ENCODE measurements at places on chromosomes 7 and 10. TPM values are rescaled to one million over a fixed set of nuclear protein-coding genes. Genes with fewer than 3 reads are reported as not detected.

- no peak for DNase-seq
Observed at GRCh38 chr10:126062131-126063032, 166.0 kb downstream of the FANK1 start.

FAM171A1 gene
- 1.7 TPM for total RNA-seq

DNA sequence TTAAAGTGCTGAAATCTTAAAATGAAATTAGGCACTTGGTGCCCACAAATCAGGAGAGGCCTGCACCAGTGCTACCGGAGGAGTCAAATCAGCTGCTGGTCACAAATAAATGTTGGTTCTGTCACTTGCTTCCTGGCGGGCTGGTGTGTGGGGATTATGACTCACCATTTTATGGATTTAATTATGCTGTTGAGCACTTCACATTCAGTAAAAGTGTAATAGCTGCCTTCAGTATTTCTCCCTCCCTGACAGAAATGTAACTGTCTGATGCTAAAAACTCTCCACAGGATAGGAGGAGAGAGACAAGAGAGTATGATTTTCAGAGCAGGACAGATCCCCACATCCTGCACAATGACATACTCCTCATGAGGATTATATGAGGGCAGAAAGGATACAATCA is 186.0 kb downstream of the JAZF1 start:
- no peak for DNase-seq

DNA sequence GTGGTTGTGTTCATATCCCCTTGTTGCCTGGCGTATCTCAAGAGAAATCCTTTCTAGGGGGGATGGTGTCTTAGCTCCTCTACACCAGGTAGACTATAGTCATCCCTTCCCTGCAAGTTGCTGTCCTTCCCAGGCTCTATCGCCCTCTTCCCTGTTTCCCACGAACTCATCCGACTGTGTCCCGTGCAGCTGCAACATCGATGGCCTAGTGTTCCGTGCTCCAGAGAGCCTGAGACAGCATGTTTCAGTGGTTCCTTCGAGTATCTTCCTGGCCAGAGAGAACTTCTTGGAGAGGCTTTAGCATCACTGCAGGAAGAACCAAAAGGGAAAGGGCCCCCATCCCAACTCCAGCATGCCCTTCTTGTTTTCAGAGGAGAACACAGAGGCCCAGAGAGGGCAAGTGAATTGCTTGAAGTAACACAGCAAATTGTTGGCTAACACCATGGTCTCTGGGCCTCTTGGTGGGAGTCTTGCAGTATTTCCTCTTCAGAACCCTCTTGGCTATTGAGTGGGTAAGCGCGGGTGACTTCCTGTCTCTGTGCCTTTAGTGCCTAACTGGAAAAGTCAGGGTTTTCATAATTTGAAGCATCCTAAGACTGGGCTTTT is 162.9 kb downstream of the RGS10 start:
- no peak for DNase-seq

PALD1 gene
- total RNA-seq, result 2.1 TPM

CYP17A1 gene
- total RNA-seq, result not detected

DNA sequence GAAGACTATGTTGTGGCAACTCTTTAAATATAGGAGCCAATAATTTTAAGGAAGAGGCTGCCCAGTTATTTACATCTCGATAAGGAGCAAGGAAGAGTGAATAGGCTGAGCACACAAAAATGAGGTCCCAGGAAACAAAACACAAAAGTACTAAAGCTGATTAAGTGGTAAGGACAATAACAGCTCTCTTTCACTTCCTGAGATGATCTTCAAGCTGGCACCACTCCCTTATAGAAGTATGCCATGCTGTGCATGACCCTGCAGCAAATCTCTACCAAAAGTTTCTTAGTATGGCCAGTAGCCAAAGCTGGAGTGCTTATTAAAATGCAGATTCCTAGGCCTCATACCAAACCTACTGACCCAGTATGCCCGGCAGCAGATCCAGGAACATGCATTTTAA is 39.7 kb downstream of the CADPS2 start:
- no peak for DNase-seq

WEE2 gene
- total RNA-seq, result not detected

DNA sequence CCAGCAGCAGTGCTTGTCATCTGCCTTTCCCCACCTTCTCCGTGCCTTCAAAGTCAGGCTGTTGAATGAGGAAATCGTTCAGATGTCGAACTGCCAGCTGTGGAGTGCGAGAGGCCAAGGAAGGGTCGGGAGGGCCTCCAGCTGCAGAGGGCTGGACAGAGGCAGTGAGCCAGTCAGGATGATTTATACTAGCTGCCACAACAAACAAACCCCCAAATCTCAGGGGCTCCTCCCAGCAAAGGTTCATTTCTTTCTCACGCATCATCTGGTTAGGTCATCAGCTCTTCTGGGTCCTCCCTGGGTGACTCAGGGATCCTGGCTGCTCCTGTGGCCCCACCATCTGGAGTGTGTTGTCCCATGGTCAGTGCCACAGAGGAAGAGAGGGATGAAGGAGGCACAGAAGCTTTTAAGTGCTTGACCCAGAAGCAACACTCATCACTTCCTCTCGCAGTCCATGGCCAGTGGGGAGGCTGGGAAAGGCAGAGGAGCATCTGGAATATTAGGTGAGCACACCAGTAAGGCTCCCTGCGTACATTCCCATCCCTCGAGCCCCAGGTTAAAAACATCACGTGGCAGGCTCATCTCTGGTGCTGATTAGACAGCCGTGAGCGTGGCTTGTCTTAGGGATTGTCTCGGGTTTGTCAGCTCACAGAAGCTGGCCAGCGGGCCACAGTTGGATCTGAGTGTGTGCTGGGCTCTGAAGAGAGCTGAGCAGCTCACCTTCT is 140.7 kb downstream of the RGS10 start:
- no peak for DNase-seq

DNA sequence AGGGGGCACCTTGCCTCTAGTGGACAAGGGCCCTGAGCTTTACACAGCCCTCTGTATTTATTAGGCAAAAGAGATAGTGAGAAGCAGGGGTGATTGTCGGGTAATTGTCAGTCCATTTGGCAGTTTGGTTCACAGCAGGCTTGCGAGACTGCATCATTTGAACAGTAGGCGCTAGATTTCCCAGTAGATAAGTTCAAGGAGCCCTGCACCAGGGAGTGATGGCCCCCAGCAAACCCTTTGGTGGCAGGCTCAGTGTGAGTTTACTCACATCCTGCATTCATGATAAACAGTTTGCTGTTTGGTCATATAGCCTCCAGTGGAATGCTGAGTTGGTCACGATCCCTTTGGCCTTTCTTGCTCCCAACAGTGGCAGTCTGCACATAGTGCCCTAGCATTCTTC is 59.4 kb downstream of the MARCHF5 start:
- no peak for DNase-seq

GRCh38 chr10:59633063-59633462 is 76.6 kb downstream of the SLC16A9 start:
- no peak for DNase-seq

- DNase-seq, result peak; percentile 89
Observed at GRCh38 chr7:155738652-155739537, 73.4 kb downstream of the SHH start.

ZNF467 gene
- 0.21 TPM for total RNA-seq

GRCh38 chr10:21692916-21693315 is 158.9 kb downstream of the MLLT10 start:
- DNase-seq, result no peak

GRCh38 chr7:94056796-94057207 is 52.6 kb upstream of the BET1 start:
- no peak for DNase-seq

SPDYE8 gene
- total RNA-seq, result not detected

ORAI2 gene
- total RNA-seq, result 49.8 TPM

GRCh38 chr7:101501351-101501750 is 127.7 kb downstream of the MYL10 start:
- no peak for DNase-seq

METTL27 gene
- total RNA-seq, result 1.3 TPM

OGDHL gene
- 0.89 TPM for total RNA-seq

GRCh38 chr7:2017914-2018568 is 214.7 kb downstream of the MAD1L1 start:
- DNase-seq, result no peak

- DNase-seq, result no peak
Observed at GRCh38 chr7:73892003-73892999, 31.3 kb downstream of the TMEM270 start.

BLNK gene
- not detected for total RNA-seq

DNA sequence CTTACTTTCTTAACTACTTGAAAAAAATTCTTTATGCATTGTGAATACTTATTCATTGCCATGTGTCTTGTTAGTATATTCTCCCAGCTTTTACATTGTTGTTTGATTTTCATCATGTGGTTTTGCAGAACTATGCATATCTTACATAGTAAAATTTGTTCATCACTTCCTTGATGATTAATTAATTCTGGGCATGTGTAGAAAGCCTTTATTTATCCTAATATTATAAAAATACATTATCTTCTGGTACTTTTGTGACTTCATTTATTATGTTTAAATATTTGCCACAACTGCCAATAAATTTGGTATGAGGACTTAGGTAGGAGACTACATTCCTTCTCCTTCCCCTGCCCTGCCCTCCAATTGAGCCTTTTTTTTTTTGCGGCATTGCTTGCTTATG is 166.0 kb upstream of the ZNF32 start:
- no peak for DNase-seq

THNSL1 gene
- 4.2 TPM for total RNA-seq

SNX10 gene
- 42.1 TPM for total RNA-seq

GRCh38 chr7:158631574-158632195 is 44.1 kb upstream of the PTPRN2 start:
- no peak for DNase-seq

GRCh38 chr7:48636391-48637015 is 287.8 kb upstream of the CDC14C start:
- DNase-seq, result no peak

TFPI2 gene
- not detected for total RNA-seq

AKR1B1 gene
- total RNA-seq, result 107 TPM

- DNase-seq, result no peak
Observed at GRCh38 chr7:155570991-155571390, 24.6 kb upstream of the CNPY1 start.

DNA sequence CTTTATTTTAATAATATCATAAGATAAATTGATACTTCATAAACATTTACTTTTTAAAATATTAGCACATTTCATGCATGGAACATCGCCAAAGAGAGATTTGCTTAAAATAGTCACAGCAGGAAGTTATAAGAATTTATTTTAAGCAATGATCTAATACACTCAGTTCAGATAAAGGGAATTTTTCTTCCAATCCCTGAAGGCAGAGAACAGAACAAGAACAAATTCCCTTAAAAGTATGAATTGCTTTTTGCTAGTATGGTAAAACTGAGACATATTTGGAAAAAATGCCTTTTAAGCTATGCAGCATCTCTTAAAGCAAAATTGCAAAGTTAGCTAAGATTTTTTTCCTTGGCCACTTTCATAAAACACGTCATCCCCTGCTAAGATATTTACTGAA is 91.0 kb downstream of the SEMA3D start:
- DNase-seq, result no peak

DNA sequence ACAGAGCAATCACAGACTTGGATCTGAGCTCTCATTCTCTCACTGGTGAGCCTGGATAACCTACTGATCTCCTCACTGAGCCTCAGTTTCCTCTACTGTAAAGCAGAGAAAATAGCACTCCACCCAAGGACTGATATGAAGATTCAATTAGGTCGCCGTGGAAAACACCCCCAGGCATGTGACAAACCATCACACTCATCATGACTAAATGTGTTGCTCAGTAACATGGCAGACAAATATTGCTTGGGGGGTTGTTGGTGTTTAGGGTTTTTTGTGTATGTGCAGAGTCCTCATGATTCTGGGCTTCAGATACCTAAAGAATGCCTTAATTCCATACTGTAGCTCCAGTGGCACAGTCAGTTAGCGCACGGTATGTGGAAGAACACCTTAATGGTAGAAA is 122.1 kb upstream of the TCF7L2 start:
- DNase-seq, result no peak

GRCh38 chr7:106042196-106042611 is 69.9 kb downstream of the SYPL1 start:
- no peak for DNase-seq

DNA sequence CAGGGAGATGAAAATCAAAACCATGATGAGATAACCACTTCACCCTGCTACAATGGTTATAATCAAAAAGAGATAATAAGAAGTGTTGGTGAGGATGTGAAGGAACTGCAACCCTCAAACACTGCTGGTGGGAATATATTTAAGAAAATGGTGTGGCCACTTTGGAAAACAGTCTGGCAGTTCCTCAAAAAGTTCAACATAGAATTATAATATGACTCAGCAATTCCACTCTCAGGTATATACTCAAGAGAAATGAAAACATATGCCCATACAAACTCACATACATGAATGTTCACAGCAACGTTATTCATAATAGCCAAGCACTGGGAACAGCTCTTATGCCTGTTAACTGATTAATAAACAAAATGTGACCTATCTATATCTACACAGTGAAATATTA is 104.8 kb downstream of the SLC25A13 start:
- DNase-seq, result no peak

DNA sequence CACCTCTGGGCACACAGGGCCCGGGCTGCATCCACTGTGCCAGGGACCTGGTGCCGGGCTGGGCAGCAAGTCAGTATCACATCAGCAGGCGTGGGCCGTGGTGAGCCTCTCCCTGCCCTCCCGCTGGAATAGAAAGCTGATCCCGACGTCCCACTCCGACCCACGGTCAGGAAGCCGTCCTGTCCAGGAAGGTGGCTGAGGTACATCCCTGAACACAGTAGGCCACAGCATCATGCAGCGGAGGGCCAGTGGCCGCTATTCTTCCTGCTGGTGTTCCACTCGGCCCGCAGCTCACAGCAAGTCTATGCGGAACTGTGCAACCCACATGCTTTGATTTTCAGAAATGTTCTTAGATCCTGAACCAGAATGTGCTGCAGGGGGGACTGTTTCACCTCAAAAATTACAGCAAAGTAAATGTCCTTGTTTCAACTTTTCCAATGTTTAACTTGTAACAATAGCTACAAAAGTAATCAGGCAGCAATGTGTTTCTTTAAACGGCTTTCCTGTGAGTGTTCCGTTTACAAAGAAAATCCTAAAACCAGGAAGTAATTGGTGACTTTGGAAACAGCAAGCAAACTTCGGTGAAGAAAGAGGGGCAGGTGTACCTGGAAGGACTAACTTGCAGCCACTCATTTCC is 676 bp upstream of the GPR146 start:
- no peak for DNase-seq

GRCh38 chr7:112370436-112370835 is 79.8 kb upstream of the IFRD1 start:
- no peak for DNase-seq

ELOVL3 gene
- 0.14 TPM for total RNA-seq

NUTM2E gene
- 0.19 TPM for total RNA-seq

DNA sequence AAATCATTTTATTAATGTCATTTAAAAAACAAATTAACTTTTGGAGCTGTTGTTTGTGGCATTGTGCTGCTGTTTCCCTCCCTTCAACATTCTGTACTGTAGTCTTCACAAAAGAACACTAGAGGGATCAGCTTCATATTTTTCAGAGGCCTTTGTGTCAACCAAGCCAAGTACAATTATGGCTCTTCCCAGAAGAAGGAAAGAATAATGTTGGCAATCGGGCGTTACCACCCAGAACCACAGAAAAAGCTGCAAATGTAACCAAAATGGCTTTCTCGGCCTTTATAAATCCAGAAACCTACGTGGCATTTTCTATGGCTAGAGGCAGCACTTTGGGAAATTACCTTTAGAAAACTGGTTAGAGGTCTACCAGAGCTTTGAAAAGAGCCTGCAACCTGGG is 98.8 kb upstream of the COL1A2 start:
- DNase-seq, result no peak
